Mesenteric fat pad (tissue), 1 donor: ENCODE measurements at places on chromosomes 5 and 9. TPM values are rescaled to one million over a fixed set of nuclear protein-coding genes. Genes with fewer than 3 reads are reported as not detected.

GRCh38 chr9:31587146-31587545 is 797.3 kb upstream of the ACO1 start:
- no peak for DNase-seq

DNA sequence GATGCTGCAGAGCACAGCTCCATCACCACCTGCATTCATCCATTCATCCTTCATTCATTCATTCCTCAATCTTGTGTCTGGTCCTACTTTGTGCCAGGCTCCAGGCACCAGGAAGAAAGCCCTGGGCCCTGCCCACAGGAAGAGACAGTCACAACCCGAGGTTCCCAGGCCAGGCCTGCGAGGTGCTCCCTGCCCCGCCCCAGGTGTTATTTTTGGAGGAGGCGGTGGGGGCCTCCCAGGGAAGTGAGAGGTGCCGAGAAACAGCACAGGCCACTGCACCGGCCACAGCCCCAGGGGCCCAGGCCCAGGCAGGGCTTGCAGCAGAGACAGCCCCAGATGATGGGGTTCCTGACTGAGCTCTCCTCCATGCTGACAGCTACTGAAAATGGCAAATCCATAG is 33.4 kb downstream of the VAV2 start:
- no peak for DNase-seq

- no peak for DNase-seq
Observed at GRCh38 chr5:61076626-61077025, 85.6 kb downstream of the SMIM15 start.

GRCh38 chr5:161258438-161258837 is 288.1 kb downstream of the GABRB2 start:
- no peak for DNase-seq

Gene PLEKHG4B
- not detected for total RNA-seq
